ENCODE measurements at places on chromosomes 4 and X. TPM values are rescaled to one million over a fixed set of nuclear protein-coding genes. Genes with fewer than 3 reads are reported as not detected.

Gene EMCN
- 9.0 TPM for total RNA-seq

Gene GJB1
- total RNA-seq, result 4.0 TPM

Gene ALPK1
- 17.4 TPM for total RNA-seq

Gene CRMP1
- total RNA-seq, result 0.76 TPM

Gene PDGFRA
- total RNA-seq, result 16.6 TPM

Gene HDX
- total RNA-seq, result 1.3 TPM

Gene FOXR2
- not detected for total RNA-seq

Gene MAGEB2
- total RNA-seq, result not detected

Gene NUP54
- total RNA-seq, result 31.3 TPM

Gene XKRX
- total RNA-seq, result 34.1 TPM

Gene TSC22D3
- 628 TPM for total RNA-seq

Gene AMER1
- 8.2 TPM for total RNA-seq

Gene TENT5D
- not detected for total RNA-seq

Gene ZIC3
- not detected for total RNA-seq
